ENCODE measurements at places on chromosomes 2 and 18.

- no peak for DNase-seq
These were observed 41.1 kb downstream of the IWS1 start for GRCh38 chr2:127485051-127485693.

DNA sequence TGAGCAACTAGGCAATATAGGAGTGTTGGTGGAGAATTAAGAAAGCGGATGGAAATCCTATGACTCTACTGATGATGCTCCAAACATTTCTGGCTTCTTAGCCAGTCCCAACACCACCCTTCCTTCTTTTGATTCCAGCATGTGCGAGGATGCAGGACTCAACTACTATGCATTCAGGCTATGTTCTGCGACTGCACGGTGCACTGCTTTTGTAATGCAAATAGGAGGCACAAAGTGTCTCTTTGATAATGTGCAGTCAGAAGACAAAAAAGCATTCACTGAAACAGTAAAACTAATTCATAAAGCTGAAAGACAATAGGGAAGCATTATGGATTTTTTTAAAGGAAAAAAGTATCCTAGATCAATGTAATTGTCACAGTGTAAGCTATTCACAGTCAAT, 106.7 kb downstream of the MEIS1 start:
- no peak for DNase-seq

GRCh38 chr2:231626449-231626848, 33.8 kb downstream of the TEX44 start:
- no peak for DNase-seq

GRCh38 chr2:160221391-160222276, 21.6 kb upstream of the ITGB6 start:
- no peak for DNase-seq

- DNase-seq, result no peak
These were observed 16.9 kb upstream of the HNRNPLL start for GRCh38 chr2:38619458-38620164.

DNA sequence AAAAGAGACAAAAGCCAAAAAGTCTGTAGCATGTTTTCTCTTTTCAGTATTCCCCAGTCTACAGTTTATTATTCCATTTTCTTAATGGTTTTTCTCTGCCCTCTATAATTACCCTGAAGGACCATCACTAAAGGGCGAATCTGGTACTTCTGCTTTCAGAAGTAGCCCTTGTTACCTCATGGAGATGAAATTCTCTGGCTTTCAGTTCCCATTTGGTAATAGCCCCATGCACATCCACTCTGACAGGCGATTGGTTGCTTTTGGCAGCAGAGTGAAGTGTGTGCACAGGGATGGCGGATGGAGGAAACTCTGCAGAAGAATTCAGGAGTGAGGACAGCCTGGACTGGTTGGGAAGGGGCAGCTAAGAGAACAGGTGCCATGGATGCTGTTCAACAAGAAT, 66.3 kb upstream of the NABP1 start:
- no peak for DNase-seq

DNA sequence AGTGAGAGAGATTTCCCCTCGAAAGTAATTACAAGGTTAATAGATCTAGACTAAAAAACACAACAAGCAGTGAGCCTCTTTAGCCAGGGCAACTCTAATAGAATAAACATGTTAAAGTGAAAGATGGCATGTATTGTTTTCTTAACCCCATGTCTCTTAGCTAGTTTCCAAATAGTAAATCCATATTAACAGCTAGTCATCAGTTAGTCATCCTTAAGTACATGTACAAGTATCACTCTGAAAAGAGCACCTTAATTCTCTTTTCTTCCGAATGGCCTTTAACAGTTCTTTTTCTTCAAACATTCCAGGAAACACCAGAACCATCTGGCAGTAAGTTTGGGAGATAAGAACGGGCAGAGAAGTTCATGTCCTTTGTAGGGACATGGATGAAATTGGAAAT, 1480.0 kb downstream of the LRP1B start:
- DNase-seq, result no peak

DNA sequence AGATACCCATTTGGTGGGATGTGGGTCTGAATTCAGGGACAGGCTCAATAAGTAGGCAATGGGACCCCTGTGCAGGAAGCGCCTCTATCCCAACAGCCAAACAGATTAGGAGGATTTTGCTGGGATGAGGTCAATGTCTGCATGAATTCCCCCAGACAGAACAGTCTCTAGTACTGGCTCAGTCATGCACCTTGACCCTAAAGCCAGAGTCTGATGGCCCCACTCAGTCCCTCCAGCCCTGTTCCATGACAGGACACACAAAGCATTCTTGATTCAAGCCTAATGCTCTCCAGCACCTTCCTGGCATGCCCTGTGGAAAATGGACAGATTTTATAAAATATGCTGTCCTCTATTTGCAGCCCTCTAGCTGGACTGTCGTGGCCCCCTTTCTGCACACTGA, 49.8 kb upstream of the RAB6D start:
- DNase-seq, result no peak

DNA sequence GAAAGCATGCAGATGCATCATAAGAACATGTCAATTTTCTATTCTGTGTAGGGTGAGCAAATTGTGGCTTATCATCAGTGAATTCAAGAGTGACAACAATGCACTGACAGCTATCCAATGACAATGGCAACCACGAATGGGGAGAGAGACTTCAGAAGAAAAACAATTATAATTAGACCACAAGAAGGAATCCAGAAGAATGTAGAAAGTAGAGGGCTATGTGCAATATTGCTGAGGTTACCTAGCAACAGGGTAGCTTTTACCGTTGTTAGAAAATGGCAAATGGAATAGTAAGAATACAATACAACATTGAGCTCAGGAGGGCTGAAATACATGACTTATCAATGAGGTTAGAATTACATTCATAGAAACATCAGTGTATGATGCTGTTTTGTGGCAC, 71.1 kb upstream of the SESTD1 start:
- DNase-seq, result no peak

GRCh38 chr2:14978845-14979244, 346.3 kb downstream of the LRATD1 start:
- no peak for DNase-seq

DNA sequence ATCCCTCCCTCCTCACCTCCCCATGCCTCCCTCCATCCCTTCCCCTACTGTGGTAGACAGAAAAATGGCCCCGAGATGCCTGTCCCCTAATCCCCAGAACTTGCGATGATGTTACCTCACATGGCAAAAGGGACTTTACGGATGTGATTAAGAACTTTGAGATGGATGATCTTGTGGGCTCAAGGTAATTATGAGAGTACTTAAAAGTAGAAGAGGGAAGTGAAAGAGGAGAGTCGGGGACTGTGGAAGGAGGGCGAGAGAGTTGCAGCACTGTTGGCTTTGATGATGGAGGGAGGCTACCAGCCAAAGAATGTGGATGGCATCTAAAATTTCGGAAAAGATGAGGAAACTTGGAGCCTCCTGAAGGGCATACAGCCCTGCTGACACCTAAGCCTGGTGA, 66.5 kb downstream of the AGAP1 start:
- no peak for DNase-seq

GRCh38 chr2:46036929-46037328, 260.3 kb upstream of the EPAS1 start:
- DNase-seq, result no peak

- DNase-seq, result no peak
These were observed 284.8 kb downstream of the CELF4 start for GRCh38 chr18:37280701-37281393.

DNA sequence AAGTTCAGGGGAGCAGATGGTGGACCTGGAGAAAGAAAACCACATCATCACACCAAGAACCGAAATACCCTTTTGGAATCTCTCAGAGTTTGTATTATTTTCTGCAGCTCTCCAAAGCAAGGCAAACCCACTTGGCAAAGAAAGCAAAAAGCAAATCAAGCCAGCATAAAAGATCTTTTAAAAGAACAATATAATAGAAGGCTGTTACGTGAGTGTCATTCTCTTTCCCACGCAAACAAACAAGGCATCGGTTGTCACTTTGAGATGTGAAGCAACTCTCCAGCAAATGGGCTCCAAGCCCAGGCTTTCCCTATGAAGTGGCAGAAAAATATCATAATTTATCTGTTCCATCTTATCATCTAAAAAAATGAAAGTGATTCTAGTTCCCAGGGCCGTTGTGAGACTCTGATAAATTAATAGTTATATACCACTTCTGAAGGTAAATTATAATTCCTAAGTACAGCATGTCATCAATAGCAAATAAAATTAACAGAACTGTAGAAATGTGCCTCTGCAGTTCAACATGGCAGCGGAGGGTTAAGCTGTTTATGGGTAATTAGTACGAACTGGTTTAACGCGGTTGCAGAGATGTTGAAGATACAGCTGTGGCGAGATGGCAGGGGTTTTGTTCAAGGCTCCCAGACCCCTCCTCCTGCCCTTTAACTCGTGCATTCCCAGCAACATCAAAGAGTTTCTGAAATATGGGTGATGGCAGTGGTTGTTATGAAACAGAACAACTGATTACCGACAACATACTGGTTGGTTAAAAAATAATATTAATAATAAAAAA, 89.2 kb downstream of the EPHA4 start:
- DNase-seq, result no peak

DNA sequence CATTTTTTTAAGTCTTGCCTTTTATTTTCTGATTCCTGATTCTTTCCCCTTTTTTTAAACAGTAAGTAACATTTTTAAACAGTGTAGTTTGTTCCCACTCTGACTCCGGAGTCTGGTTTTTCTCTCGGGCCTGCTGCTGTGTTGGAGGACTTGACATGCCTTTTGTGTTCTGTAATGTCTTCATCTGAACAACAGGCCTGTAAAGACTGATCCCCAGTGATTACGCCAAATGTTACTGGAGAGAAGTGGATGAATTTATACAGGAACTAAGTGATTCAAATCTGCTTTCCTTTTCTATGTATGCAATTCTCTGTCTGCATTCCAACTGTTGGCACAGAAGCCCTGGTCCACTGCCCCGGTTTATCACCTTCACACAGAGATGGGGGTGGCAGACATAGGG, 54.3 kb upstream of the RMDN2 start:
- no peak for DNase-seq

DNA sequence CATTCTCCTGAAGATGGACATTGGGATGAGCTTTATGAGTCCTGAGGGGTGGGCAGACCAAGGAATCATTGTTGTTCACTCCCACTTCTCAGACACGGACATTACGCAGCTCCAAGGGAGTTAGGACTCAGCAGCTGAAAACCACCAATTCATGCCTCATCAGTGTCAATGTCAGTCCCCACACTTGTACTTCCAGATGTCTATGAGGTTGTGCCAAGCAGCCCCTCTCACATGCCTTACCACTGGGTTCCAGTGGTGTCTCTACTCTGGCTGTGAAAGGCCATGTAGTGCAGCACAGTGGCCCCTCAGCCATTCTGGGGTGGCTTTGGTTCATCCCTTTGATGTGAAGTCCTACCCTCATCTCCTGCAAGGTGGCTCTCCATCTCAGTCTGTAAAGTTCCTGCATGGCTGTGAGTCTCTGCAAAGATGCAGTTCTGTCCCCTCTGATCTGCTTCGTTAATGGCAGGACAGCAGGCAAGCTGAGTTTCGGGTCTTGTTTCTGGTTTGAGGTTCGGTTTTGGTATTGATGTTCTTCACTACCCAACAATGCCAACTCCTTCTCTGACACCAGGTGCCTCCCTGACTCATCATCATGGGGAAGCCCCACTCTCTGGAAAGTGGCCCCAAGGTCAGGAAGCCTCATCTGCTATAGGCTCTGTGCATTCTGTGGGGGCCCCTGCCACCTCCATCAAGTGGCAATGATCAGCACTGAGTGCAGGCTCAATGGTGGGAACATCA, 14.0 kb upstream of the COL6A3 start:
- peak; percentile 47 for DNase-seq

GRCh38 chr2:178485356-178485755, 5.1 kb downstream of the PLEKHA3 start:
- no peak for DNase-seq
